Pons (tissue), 1 donor: ENCODE measurements at places on chromosomes 7 and 10.

DNA sequence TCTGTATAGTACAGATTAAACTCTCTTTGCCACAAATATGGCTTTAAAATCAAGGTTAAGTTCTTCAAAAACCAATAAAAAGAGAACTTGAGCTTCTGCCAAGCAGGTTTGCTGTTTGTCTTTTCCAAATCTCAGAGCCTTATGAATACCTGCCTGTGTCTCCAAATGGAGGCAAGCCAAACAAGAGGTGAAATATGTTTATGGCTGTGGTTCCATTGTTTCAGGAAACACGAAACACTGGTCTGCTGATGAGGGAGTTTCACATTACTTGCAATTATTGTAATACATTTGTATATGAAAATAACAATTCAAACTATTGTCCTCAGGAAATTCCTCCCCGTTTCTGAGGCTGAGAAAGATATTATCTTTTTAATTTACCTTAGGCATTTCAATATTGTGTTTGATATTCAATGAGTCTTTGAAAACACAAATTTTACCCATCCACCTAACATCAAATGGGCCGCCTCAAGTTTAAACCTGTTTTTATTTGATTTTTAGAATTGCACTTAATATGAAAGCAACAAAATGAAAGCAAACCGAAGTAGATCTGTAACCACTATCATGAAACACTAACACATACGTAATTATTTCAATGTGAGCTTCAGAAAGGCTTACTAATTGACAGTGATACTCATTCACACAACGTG lies 359.3 kb downstream of the HGF start:
- no peak for DNase-seq

- DNase-seq, result no peak
Measured at GRCh38 chr10:77939561-77940001, 13.0 kb upstream of the DLG5 start.

- no peak for DNase-seq
Measured at GRCh38 chr7:18864967-18865366, 252.5 kb downstream of the TWIST1 start.

GRCh38 chr7:37377231-37377630 lies 71.4 kb downstream of the ELMO1 start:
- no peak for DNase-seq

GRCh38 chr10:79430325-79430905 lies 15.0 kb downstream of the ZCCHC24 start:
- no peak for DNase-seq

GRCh38 chr7:12322903-12323300 lies 80.8 kb downstream of the VWDE start:
- no peak for DNase-seq

DNA sequence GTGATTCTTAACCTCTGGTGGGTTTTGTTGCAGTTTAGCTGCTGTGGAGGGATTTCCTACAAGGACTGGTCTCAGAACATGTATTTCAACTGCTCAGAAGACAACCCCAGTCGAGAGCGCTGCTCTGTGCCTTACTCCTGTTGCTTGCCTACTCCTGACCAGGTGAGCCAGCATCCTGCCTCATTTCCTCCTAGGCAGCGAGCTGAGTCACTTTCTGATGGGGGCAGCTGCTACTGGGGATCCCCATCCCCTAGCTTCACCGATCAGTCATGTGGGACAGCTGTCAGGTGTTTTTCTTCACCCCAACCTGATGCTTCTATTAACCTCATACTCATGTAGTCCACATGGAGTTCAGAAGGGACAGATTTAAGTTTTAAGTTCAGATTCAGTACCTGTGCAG lies 21.7 kb upstream of the SMO start:
- no peak for DNase-seq

GRCh38 chr7:140010194-140010895 lies 52.4 kb downstream of the PARP12 start:
- no peak for DNase-seq
